Nephron progenitor cell (in vitro differentiated cells): ENCODE measurements at places on chromosomes 6 and 20.

DNA sequence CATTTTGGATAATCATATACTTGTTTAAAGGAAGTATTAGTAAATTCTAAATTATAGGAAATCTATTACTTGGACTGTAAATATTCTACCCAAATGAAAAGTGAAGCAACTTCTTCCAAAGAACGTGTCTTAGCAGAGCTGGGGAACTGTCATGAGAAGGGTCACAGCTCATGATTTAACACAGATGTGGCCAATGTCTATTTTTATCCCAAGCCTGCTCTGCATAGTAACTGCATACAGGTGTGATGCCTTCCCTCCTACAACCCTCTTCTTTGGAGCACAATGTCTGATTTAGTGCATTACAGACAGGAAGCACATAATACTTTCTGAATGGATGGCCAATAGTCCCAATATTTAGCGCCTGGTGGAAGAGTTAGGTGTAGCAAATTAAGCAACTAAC, 138.7 kb upstream of the THEMIS start:
- DNase-seq = no peak

DNA sequence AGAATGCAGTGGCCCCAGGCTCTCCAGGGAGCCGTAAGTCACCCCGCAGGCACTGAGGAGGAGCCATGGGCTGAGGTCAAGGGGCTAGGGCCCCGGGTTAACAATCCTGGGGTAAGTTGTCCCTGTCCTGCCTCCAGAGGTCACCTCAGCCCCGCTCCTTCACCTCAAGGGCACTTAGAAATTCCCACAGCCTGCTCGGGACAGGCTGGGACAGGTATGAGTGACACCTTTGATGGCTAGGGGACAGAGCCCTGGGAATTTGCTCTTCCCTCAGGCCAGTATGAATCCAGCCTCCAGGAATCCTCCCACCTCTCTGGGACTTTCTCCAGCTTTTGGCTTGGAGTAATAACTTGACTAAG, 3.5 kb upstream of the GRM4 start:
- DNase-seq = peak; percentile 65

DNA sequence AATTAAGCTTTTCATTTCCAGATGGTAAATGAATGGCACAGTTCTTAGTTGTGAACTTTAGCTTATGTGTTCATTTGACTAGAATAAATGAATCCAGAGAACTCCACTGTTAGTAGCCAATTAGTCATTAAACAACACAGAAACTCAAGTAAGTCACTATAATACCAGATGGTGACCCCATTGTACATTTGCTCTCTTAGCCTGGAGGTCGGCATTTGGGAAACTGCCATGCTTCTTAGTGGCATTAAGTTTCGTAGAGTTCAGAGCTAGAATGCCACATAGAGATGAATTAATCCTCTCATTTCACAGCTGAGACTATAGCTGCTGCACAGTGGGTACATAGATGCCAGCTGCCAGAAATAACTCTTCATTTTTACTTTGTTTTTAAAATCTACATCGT, 10.8 kb upstream of the DTNBP1 start:
- DNase-seq = no peak

DNA sequence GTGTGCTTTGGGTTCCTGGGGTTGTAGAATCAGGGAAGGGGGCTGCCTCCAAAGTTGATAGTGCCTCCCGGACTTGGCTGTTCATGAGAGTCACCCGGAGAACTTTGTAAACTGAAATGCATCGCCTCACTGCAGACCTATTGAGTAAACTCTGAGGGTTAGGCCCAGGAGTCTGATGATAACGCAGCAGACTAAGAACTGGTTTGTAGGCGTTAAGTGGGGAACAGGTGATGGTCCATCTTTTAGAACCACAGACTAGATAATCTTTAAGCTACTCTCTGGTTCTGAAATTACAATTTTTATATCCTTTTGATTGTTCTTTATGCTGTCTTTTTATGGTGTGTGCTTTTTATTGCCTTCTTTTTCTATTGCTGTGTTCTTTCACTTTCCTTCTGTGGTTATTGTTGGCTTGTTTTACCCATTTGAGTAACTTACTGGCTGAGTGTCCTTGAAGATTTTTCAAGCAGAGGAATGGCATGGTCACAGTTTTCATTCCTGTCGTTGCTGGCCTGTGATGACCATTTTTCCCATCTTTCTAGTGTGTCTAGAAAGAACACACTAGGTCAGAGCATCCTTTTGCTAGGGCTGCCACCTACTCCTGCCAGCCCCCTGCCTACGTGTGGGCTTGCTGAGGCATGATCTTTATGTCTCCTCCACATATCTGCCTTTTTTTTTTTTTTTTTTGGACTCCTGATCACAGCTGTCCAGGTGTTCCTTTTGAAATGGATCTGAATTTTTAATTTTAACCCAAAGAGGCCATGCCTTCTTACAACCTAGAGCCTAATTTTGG, 30.9 kb downstream of the LRRC1 start:
- DNase-seq = no peak

GRCh38 chr6:151327101-151327500, 64.3 kb downstream of the ZBTB2 start:
- no peak for DNase-seq

GRCh38 chr20:37240337-37241067, 21.1 kb downstream of the GHRH start:
- no peak for DNase-seq

DNA sequence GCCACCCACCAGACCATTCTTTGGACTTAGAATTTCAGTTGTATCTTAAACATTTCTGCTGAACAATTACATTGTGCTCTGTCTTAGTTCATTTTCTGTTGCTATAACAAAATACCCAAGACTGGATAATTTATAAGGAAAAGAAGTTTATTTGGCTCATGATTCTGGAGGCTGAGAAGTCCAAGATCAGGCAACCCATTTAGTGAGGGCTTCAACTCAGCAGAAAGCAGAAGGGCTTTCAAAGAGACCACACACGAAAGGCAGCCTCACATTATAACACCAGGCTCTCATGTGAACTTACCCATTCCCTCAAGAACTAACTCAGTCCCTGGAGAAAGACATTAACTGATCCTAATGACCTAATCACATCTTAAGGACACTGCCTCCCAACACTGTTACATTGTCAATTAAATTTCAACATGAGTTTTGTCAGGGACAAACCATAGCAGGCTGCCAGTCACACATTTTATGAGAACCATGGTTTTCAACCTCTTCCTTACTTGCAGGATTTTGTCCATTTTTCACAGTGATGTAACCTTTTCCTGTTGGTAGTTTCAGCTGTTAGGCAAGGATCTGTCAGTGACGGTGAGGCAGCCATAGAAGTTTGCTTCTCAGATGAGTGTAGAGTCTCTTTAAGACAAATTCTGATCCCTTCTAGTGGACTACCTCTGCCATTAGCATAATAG, 399.6 kb upstream of the SOX4 start:
- DNase-seq = no peak

- no peak for DNase-seq
Measured at GRCh38 chr20:36628076-36628475, 17.9 kb downstream of the SLA2 start.

DNA sequence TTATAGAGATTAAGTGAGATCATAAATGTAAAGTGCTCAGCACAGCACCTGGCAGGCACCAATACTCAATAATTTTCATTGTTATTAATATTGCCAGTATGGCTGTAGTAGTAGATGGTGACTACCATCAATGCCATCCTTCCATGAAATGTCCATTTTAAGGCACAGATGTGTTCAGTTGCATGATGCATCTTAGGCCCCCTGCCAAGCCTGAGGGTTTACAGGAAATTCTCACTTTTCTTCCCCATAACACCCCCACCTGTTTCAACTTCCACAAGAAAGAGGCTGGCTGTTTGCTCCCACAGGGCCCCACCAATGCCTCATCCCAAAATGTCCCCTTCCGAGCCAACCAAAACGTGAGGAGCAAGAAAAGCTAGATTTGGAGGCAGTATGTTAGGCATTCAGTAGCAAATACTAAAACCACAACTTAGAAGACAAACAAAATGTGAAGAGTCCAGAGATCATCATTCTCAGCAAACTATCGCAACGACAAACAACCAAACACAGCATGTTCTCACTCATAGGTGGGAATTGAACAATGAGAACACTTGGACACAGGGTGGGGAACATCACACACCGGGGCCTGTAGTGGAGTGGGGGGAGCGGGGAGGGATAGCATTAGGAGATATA, 110.6 kb upstream of the NHSL1 start:
- no peak for DNase-seq
